Stimulated activated CD8-positive, alpha-beta memory T cell treated with anti-CD3 and anti-CD28 coated beads, Interleukin-15, amount 100 ng/mL, for 24 hours (primary cell): ENCODE measurements at places on chromosomes 2 and 18.

DNA sequence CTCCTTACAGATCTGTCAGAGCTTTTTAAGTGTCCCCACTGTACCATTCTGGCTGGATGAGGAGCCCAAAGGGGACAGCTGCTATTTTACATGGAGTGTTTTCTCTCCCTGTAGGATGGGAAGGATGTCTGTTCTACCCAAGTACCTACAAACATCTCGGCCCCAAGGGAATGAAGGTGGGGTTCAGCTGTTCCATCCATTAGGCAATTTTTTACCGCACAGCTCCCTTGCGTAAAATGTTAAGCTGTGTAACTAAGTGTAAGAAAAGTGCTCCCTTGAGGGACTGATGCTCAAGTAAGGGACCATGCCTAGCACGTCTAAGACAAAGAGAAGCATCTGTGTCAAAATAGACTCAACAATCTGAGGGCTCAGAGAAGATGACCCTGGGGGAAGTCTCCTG lies 180.3 kb downstream of the MYO5B start:
- no peak for DNase-seq

- DNase-seq = no peak
Measured at GRCh38 chr2:40734797-40735196, 282.9 kb upstream of the SLC8A1 start.

DNA sequence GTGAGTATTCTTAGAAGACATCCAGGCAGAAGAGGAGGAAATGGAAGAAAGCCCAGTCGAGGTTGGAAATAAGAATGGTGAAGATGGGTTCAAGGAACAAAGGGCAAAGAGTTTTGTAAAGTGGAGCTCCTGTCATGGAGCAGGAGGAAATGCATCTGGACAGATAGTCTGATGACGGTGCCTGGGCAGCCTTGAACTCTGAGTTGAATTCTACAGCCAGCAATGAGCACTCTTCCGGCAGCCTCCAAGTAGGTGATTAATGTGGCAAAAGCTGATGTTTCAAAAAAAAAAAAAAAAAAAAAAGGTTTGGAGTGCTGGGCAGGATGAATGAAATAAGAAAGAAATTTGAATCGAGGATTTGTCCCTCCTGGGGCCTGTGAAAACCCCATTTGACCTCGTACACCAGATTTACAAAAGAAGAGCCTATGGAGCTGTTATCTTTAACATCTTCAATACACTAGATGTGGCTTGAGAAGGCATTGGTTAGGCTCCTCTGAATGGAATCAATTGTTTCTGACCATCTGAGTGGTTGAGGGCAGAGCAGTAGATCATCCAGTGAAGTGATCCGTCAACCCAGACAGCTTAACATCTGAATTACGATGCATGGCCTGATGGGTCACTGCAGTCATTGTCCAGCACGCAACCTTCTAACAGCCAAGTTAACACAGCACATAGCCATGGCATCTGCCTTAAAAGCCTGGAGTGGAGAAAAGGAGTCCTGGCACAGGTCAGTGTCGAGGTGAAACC lies 449.7 kb downstream of the TXNL1 start:
- no peak for DNase-seq

DNA sequence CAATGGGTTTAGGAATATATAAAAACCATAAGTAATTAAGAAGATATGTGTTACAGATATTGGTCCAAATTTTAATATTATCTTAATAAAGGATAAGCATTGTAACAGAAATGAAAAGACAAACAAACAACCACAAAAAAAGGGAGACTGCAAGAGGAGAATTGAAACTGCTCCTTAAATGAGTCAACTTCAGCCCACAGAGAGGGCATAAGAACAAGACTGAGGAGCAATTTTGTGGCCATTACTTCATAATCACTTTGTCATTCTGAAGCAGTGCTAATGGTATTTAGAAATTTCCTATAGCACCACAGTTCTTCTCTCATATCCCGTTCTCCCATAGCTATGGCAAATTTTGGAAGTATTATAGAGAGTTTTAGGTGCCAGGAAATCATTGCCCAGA lies 193.2 kb upstream of the HNMT start:
- DNase-seq = no peak

GRCh38 chr18:57569133-57569532 lies 17.4 kb downstream of the FECH start:
- no peak for DNase-seq

DNA sequence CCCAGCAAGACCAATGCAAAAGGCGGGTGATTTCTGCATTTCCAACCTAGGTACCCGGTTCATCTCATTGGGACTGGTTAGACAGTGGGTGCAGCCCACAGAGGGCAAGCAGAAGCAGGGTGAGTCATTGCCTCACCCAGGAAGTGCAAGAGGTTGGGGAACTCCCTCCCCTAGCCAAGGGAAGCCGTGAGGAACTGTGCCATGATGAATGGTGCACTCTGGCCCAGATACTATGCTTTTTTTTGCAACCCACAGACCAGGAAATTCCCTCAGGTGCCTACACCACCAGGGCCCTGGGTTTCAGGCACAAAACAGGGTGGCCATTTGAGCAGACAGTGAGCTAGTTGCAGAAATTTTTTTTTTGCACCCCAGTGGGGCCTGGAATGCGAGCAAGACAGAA lies 662.6 kb upstream of the ACVR2A start:
- DNase-seq = no peak

DNA sequence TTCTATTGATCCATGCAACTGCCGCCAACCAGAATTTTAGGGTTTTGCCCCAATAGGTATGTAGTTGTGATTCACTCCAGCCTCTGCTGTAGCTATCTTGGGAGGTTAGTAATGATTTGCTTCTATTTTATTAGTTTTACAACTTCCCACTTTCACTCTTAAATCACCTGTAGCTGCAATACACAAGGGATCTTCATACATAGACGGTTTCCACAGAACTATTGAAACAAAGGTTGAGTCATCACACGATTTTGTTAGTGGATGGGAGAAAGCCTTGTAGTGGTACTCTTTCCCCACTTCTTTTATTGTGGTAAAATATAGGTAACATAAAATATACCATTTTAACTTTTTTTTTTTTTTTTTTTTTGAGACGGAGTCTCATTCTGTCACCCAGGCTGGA lies 104.2 kb upstream of the SPRED2 start:
- DNase-seq = no peak

DNA sequence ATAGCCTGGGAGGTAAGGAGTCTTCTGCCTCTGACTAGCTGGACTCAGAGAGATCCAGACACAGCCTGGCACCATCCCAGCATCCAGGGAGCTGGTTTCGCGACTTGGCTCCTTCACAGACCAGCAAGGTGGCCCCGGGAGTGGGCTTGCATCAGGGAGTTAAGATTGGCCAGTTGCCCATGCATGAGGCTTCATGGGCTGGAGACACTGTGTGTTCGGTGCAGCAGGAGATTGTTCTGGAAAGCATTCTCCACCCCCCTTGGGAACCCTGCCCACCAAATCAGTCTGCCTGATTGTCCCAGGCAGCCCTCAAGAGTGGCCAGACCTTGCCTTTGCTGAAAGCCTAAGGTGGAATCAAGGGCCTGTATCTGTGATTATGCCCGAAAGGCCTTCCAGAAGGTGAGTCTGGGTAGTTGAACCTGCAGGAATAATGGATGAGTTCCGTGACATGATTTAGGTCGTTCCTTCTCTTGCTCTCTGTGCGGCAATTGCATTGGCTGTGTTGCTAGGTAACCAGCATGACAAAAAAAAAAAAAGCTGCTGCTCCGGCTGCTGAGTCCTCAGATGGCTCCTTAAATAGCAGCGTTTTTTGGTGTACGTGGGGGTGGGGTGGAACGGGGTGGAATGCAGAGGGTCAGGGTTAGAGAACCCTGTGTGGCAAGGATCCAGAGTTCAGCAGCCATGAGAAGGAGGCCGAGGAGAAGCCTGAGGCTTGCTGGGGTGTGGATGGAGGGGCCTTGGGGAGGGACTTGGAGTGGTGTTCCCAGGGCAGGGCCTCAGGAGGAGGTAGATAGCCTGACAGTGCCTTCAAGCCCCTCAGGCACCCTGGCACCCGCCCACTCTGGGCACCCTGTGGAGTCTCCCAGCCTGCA lies 93.0 kb upstream of the MCFD2 start:
- no peak for DNase-seq

GRCh38 chr2:7899923-7900322 lies 781.9 kb upstream of the ID2 start:
- DNase-seq = no peak

DNA sequence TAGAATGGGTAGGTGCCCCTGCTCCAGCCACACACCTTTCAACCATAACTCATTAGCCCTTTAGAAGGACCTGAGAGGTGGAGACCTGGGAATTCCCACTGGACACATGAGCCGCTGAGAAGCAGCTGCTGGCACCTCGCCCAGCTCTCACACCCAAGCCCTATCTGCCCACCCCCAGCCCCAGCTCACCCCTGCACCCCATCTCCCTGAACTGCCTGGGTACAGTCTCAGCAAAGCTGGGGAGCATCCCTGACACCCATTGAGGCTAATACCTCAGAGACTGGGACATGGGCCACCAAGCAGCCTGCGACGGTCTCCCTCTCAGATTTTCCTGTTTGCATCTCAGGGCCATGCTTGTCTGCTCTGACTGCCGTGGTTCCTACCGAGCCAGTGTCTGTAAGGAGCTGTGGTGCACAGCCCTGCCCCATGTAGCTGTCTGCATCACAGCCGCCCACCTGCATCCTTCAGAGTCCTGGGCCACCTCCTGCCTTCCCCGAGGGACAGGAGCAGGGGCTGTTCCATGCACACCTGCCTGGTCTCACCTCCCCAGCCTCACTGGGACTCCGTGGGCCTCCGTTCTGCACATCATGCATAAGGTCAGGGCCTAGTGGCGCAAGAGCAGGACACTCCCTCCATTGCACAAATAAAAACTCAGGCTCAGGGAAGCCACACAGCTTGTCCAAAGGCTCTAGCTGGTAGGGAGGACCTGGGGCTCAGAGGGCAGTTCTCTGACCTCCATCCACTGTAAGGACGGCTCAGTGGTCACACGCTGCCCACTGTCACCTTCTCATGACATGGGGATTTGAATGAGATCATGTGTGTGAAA lies 90.0 kb downstream of the SEPTIN10 start:
- no peak for DNase-seq

- no peak for DNase-seq
Measured at GRCh38 chr2:141075753-141076152, 1055.1 kb downstream of the LRP1B start.

GRCh38 chr2:2874341-2874740 lies 503.3 kb downstream of the EIPR1 start:
- no peak for DNase-seq

GRCh38 chr2:149489452-149489851 lies 98.1 kb downstream of the MMADHC start:
- no peak for DNase-seq

DNA sequence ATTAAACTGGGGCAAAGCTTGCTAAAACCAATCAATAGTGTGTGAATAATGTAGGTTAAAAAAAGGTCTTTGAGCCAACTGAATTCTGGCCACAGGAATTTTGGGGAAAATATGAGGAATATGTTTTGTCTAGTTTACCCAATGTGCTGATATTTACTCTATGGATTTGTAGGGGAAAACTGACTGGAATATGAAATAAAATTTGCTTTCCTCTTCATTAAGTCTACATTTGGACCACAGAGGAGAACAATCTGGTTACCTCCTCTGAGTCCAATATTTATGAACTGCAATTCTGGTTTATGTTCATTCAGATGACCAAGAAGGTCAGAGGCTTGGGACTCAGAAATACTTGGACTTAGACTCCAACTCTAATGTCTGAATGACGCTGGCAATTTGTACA lies 1042.2 kb upstream of the CNTNAP5 start:
- no peak for DNase-seq

DNA sequence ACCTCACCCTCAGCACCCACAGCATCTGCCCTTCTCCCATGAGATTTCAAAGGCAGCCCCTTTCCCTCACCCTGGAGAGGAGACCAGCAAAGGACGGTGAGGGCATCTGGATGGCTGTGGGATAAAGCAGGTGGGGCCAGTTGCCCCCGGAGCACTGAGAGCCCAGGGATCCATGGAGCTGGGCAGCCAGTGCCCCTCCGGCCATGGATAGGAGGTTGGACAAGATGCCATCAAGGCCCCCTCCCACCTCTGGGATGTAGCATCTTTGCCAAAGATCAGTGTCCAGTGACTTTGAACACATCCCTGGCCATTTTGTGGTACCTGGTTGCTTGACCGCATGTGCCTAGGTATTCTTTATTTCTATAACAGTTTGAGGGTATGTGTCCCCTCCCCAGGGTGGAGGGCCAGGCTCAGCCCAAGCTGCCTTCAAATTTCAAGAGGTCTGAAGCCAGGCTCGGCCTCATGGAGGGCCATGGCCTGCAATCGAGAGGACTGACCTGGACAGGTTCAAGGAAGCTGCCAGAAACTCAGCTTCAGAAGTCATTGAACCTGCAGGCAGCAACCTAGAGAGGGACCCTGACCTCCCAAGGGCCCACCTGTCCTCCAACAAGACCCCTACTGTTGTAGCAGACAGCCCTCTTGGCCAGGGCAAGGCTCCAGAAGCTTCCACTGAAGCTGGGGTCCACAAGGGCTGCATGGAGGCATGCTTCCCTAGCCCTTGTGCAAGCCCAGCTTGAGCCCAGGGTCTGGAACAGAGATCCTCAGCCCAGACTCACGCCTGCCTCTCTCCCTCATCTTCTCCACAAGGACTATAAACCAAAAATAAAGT lies 55.5 kb upstream of the BIN1 start:
- no peak for DNase-seq

DNA sequence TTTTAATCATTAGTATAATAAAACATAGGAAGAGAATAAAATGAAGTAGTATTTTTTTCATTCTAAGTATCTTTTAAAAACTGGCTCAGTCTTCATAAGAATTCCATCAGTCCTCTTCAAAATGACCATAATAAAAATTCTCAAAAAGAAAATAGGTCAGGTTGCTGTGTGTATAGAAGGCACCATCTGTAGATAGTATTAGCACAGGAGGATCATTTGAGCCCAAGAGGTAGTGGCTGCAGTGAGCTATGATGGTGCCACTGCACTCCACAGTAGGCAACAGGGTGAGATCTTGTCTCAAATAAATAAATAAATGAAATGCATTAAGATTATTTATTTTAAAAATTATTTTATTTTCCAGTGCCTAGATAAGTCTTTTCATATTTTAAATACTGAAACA lies 475.8 kb downstream of the ZNF804A start:
- DNase-seq = no peak

GRCh38 chr2:134581877-134582546 lies 136.8 kb downstream of the TMEM163 start:
- no peak for DNase-seq

DNA sequence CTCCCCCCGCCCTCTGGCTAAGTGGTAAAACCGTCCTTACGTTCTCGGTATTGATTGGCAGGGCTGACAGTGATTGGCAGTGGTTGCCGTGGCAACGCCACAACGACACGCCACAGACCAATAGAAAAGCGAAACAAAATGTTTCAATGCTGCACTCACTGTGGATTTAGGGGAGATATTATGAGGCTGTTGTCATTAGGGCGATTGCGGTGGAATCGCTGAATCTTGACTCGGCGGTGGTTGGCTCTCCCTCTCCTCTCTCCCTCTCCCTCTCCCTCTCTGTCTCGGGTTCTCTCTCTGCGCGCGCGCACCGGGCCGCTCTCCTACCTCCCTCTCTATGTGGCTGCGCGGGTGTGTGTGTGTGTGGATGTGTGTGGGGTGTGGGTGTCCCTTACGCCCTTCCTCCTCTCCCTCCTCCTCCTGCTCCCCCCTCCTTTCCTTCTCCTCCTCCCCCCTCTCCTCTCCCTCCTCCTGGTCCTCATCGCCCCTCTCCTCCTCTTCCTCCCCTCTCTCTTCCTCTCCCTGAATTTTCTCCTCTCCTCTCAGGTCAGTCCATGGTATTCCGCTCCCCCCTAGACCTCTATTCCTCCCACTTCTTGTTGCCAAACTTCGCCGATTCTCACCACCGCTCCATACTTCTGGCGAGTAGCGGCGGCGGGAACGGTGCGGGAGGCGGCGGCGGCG lies at the start of gene SIX3:
Gene SIX3 (plus strand): TSS at position 152 of the 684 bp plus-strand sequence. CDS start 403 bp downstream, at position 555.
- DNase-seq = no peak
